Naive thymus-derived CD8-positive, alpha-beta T cell (primary cell): ENCODE measurements at places on chromosomes 4 and X.

DNA sequence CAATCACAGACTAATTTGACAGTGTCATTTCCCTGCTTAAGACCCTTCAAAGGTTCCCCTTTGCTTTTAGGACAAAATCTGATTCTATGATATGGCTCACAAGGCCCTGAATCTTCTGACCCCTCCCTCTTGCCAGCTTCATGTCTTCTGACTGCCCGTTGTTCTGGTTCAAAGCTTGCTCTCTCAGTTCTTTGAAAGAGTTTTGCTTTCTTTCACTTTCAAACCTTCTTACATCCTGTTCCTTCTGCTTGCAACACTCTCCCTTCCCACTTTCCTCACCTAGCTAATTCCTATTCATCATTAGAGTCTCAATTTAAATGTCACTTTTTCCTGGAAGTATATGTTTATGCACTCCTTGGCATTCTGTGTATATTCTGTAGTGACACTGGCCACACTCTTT lies 299.2 kb downstream of the IDS start:
- H3K4me1 ChIP-seq, result no peaks in the 10 kb centered on the region
- peaks cover 1% of the 10 kb centered on the region for H3K27me3 ChIP-seq
- no peaks in the 10 kb centered on the region for H3K36me3 ChIP-seq
- DNase-seq, result no peak

- no peak overlapping the region for H3K4me3 ChIP-seq
- H3K27ac ChIP-seq, result no peak overlapping the region
Measured at GRCh38 chrX:633985-634958, 3.7 kb downstream of the SHOX start.

DNA sequence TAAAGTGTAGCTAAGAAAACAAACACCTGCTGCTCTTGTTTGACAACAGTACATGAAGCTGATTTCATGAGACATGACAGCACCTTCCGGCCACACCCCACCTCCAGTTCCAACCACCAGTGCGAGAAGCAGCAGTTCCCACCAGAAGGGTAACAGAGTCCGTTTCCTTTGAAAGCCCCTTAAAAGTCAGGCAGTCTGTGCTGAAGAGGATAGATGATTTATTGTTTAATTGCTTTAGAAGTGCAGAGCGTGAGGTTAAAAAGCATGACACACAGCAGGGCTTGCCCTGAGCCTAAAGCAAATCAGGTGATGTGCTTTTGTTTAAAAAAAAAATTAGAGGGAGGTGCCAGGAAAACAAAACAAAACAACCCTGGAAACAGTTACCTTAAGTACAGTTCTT lies 82.6 kb downstream of the HADH start:
- peak; percentile 89 for DNase-seq
- peak overlapping the region; percentile 51 for H3K4me3 ChIP-seq
- H3K27ac ChIP-seq, result peak overlapping the region; percentile 97
- peaks cover 86% of the 10 kb centered on the region for H3K4me1 ChIP-seq
- peaks cover 5% of the 10 kb centered on the region for H3K36me3 ChIP-seq

- H3K4me1 ChIP-seq, result no peaks in the 10 kb centered on the region
- no peaks in the 10 kb centered on the region for H3K27me3 ChIP-seq
- no peak overlapping the region for H3K27ac ChIP-seq
- H3K4me3 ChIP-seq, result no peak overlapping the region
Measured at GRCh38 chrX:12007881-12008280, 130.4 kb upstream of the FRMPD4 start.

- H3K36me3 ChIP-seq, result no peaks in the 10 kb centered on the region
- peaks cover 53% of the 10 kb centered on the region for H3K27me3 ChIP-seq
- no peak overlapping the region for H3K4me3 ChIP-seq
- no peak for DNase-seq
Measured at GRCh38 chr4:153931804-153932203, 142.9 kb upstream of the SFRP2 start.

DNA sequence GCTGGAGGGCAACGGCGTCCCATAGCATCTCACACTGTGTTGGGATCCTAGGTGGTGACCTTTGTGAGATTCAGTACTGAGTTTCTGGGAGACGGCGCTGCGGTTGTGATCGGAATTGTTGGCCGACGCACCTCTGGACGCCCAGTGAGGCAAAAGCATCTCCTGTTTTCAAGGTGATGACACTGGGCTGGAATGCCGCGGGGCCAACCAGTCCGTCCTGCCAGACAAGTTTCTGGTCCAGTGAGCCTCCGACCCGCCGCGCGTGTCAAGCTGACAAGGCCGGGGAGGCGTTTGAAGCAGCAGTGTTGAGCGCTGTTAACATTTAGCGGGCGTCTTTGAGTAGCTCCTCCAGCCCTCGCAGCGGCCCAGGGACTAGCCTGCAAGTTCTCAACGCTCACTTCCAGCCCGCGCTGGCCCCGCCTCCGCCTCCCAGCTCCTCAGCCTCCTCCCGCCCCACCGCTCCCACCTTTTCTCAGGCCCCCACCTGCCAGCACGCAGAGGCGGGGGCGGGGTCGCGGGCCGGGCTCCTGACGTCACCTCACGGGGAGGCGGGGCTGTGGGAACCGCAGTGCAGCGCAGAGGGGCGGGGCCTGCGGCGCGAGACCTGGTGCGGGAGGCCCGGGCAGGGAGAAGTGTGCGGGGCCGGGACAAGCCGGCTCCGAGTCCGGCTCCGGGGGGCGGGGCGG lies 482 bp upstream of the CDS1 start:
- DNase-seq, result peak; percentile 95
- H3K4me1 ChIP-seq, result peaks cover 19% of the 10 kb centered on the region
- no peaks in the 10 kb centered on the region for H3K36me3 ChIP-seq

DNA sequence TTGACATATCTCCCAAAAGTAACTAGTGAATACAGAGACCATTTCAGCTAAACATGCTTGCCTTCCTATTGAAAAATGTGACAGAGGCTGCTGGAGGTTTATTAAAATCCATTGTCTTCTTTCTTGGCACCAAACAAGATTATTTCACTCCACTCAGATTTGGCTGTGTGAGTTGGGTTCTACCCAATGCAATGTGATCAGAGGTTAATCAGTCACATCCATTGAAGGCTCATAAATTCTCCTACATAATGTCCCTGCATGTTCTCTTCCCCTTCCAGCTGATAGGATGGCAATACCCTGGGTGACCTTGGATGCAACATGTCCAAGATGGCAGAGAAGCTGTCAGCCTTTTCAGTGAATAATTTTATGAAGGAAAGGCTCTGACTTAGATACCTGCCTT lies 54.5 kb downstream of the TKTL2 start:
- no peaks in the 10 kb centered on the region for H3K4me1 ChIP-seq
- H3K36me3 ChIP-seq, result no peaks in the 10 kb centered on the region
- no peak overlapping the region for H3K27ac ChIP-seq
- H3K27me3 ChIP-seq, result peaks cover 7% of the 10 kb centered on the region
- no peak for DNase-seq
- H3K4me3 ChIP-seq, result no peak overlapping the region

DNA sequence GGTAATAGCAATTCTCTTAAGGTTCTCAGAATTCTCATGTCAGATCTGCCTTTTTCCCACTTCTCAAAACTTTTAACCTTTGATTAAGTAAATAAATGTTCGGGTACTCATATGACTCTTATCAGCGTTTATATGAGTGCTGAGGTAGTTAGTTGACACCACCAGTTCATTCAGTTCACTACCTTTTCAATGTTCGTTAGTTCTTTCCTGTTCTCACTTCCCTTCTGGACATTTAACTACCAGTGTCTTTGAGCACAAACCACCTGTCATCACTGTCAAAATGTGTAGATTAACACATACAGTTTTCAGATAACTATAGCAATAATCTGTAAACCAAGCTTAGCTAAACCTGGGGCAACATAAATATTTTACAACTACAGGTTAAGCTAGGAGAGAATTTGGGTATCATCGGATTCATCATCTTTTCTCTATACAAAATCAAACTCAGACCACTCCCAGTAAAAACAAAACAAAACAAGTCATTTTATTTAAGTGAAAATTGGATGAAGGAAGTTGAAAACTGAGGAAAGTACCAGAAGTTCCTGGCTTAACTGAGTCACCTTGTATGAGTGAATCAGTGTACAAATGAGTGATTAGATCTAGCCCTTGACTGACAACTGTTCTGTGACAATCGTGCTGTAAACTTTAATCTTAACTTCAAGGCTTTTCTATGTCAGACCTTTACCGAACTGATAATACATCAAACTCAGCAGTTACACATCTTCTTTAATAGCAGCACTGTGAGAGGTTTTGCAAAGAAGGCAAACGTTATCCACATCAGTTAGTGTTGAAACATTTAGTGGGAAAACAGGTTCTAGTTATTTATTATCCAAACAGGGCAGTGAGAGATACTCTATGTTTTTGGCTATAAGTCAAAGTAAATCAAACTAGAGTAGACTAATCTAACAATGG lies 41.9 kb downstream of the ARHGEF38 start:
- H3K36me3 ChIP-seq, result no peaks in the 10 kb centered on the region
- no peaks in the 10 kb centered on the region for H3K4me1 ChIP-seq
- H3K27ac ChIP-seq, result no peak overlapping the region
- no peak for DNase-seq

- H3K27ac ChIP-seq, result peak overlapping the region; percentile 46
- no peaks in the 10 kb centered on the region for H3K36me3 ChIP-seq
- H3K27me3 ChIP-seq, result no peaks in the 10 kb centered on the region
Measured at GRCh38 chrX:124226129-124226528, 106.3 kb upstream of the TEX13D start.

DNA sequence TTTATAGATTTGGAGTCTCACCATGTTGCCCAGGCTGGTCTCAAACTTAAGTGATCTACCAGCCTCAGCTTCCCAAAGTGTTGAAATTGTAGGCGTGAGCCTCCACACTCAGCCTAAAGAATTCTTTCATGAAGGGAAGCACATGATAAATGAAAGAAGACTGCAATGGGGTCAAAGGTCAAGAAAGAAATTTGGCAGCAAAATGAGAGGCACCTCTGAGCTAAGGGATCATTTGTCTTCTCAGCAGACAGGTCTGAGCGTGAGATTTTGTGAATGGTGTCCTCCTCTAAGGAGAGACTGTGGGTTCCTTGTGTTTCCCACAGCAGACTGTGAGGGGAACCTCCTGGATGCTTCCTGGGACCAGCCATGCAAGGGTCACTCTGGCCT lies 57.5 kb upstream of the EGFL6 start:
- H3K36me3 ChIP-seq, result no peaks in the 10 kb centered on the region
- DNase-seq, result no peak
- H3K27ac ChIP-seq, result no peak overlapping the region
- H3K27me3 ChIP-seq, result no peaks in the 10 kb centered on the region

- H3K36me3 ChIP-seq, result peaks cover 2% of the 10 kb centered on the region
- H3K27me3 ChIP-seq, result no peaks in the 10 kb centered on the region
- H3K27ac ChIP-seq, result peak overlapping the region; percentile 81
Measured at GRCh38 chrX:2696698-2697215, 5.7 kb downstream of the CD99 start.

- DNase-seq, result no peak
- H3K27me3 ChIP-seq, result no peaks in the 10 kb centered on the region
- H3K36me3 ChIP-seq, result no peaks in the 10 kb centered on the region
- no peak overlapping the region for H3K4me3 ChIP-seq
Measured at GRCh38 chrX:146055733-146056132, 238.1 kb downstream of the SLITRK2 start.

DNA sequence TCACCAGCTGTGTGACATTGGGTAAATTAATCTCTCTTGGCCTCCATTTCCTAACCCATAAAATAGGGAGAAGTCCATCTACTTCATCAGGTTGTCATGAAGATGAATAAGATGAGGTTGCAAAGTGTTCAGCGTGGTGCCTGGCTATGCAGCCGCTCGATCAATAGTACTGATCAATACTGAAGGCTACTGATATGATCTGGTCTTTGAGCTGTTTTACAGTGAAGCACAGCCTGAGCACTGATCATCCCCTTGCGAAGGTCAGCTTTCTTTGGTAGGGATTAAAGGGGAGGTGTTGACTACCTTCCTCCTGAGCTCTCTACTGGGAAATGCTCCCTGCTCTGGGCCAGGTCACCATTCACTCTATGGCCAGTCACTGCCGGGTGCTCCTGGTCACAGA lies 108.4 kb upstream of the NOCT start:
- no peaks in the 10 kb centered on the region for H3K4me1 ChIP-seq
- no peak overlapping the region for H3K27ac ChIP-seq
- no peaks in the 10 kb centered on the region for H3K36me3 ChIP-seq
- no peak for DNase-seq
- no peaks in the 10 kb centered on the region for H3K27me3 ChIP-seq

DNA sequence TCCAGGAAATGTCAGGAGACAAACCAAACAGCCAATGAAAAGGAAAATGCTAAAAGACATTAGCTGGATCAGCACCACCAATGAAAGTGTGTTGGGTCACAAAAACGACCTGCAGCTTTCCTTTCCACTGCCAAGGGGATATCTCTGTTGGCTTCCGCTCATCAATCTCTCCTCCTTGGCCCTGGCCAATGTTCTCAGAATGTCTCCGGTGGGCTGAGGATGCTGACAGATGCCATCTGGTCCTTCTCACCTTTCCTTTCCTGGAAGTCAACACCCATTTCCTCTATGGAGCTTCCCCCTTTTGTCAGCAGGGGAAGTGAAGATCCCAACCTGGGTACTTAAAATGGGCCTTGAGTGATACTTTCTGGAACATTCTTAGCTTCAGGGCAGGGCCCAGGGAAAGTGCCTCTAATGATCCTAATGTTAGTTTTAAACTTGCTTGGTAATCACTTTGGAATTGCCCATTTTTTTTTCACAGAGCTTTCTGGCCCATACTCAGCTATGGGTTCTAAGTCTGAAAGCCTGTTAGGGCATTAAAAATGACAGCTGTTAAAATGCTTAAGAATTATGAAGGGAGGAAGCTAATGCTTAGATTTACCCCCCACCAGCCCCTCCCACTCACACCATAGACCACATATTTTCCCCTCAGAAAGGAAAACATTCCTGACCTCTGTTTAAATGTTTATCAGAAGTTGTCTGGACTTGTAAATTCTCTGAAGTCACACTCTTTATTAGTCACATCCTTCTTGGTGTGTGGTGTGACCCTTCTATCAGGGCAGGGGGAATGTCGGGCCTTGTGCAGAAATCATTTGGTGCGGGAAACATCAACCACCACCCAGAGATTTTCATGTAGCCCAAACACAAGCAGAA lies 29.2 kb downstream of the IGFBP7 start:
- DNase-seq, result no peak
- H3K27me3 ChIP-seq, result peaks cover 4% of the 10 kb centered on the region
- H3K4me1 ChIP-seq, result peaks cover 13% of the 10 kb centered on the region
- no peak overlapping the region for H3K27ac ChIP-seq
- no peaks in the 10 kb centered on the region for H3K36me3 ChIP-seq

GRCh38 chr4:101328063-101328602 lies 19.2 kb downstream of the PPP3CA start:
- peaks cover 46% of the 10 kb centered on the region for H3K4me1 ChIP-seq
- no peaks in the 10 kb centered on the region for H3K27me3 ChIP-seq
- DNase-seq, result peak; percentile 74

DNA sequence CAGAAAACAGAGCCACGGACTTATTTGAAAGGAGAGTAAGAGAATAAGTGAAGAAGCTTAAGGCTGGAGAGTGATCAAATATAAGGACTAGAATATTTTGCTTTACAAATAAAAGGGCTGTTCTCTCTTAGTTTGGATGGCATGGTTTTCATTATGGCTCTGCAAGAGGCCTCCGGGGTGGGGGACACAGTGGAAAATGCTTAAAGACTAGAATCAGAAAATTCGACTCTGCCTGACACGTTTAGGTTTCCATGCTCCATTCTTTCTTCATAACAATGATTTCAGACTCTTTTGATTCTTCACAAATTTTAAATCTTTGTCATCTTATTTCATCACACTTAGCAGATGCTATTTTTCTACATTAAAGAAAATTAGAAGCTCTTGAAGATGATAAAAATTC lies 632.4 kb upstream of the BOD1L1 start:
- no peaks in the 10 kb centered on the region for H3K36me3 ChIP-seq
- no peak for DNase-seq
- peaks cover under 1% of the 10 kb centered on the region for H3K27me3 ChIP-seq
- H3K4me3 ChIP-seq, result no peak overlapping the region
- H3K27ac ChIP-seq, result no peak overlapping the region

- H3K4me1 ChIP-seq, result no peaks in the 10 kb centered on the region
- no peak overlapping the region for H3K27ac ChIP-seq
- no peak for DNase-seq
Measured at GRCh38 chr4:95701500-95702170, 138.3 kb upstream of the PDHA2 start.
